ENCODE measurements at places on chromosomes 7 and 10.

DNA sequence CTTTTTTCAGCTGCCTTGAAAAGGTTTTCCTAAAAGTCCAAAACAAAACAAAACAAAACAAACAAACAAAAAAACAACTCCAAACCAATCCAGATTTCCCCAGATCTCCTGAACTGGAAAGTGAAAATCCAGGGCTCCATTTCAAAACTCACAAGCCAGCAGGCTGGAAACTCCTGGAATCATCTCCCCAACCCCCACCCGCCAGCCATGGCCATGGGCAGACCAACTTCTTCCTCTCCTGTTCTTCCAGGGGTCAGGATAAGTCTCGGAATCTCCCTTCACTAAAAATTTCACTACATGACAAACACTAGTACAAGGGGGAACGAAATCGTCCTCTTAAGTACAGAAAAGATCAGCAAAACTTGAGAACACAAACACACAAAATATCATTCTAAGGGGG is 40.4 kb downstream of the GNA12 start:
- DNase-seq, result no peak

DNA sequence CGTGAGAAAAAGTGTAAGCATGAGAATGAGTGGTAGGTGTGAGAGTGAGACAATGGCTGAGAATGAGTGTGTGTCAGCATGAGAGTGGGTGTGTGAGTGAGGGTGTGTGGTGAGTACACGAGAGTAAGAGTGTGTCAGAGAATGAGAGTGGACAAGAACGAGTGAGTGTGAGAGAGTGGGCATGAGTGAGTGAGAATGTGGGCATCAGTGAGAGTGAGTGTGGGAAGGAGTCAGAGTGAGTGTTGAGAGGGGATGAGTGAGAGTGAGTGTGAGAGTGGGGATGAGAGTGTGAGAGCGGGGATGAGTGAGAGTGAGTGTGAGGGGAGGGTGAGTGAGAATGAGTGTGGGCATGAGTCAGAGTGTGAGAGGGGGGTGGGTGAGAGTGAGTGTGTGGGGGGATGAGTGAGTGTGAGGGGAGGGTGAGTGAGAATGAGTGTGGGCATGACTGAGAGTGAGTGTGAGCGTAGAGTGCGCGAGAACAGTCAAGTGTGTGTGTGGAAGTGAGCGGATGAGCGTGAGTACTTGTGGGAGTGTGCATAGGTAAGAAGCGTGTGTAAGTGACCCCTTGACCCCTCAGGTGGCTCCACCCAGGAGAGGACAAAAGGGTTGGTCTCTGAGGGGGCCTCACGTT is 75.8 kb downstream of the GOLGA7B start:
- DNase-seq, result no peak

DNA sequence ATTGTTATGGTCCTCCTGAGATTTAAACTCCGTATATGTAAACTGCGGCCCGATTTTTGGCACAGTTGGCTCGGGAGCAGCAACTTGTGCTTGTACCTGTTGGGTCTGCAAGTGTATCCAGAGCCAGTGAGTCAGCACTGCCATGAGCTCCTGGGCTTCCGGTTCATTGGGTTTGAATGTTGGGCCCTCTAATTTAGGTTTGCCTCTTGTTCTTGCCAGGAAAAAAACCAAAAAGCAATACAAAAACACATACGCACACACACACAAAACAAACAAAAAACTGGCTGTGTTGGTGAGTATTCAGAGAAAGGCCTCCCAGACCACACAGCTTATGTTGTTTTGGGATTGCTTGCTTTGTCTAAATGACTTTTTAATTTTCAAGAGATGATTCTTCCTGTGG is 26.3 kb downstream of the SND1 start:
- no peak for DNase-seq

DNA sequence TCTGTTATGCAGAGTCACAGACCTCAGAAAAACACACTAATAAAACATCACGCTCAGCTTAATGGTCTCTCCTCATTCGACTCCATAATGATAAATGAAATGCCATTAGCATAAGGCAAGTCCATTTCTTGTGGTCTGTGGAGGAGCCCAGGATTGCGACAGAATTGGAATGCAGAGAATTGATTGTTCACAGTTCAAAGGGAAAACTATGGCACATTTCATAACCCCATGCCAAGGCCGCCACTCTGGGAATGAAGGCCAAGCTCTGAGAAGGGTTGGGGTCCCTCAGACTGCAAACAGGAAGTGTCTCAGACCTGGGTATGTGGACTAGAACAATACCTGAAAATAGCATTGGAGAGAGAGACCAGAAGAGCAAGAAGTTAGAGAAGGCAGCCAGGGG is 398.9 kb downstream of the ADRA2A start:
- DNase-seq, result no peak

- no peak for DNase-seq
Measured at GRCh38 chr7:151809864-151810170, 67.1 kb downstream of the PRKAG2 start.

DNA sequence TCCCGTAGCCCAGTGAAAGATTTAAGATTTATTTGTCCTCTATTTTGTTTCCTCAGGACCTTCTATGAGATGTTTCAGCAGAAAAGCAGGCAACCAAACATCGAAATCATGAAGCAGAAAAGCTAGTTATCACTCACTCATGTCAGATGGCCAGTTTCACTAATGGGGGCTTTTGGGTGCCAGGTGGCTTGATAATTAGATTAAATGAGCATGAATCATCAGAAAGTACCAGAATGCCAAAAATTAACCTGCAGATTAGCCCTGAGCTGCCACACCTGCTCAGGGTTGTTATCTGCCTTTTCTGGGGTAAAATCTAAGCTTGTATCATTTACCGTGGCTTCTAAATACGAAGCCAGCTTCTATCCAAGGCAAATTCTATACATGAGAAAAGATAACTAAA is 1017.5 kb downstream of the XPNPEP1 start:
- no peak for DNase-seq

- no peak for DNase-seq
Measured at GRCh38 chr7:101740981-101741725, 76.3 kb upstream of the CUX1 start.

DNA sequence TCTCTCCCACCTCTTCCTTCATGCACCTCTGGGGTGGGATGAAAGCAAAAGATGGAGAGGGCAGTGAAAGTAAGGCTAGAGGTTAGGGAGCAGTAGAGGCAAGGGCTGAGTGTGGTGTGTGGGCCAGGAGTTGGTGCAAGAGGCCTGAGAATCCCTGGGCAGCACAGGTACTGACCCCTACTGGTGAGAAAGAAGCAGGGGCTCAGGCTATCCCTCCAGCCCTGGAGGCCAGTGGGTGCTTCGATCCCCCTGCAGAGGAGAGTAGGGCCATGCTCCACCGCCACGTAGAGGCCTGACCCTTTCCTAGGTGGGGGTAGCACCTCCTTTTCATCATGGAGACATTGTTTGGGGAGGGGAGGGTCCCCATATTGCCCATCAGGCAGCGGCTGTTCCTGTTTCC is 9.8 kb downstream of the CDHR1 start:
- DNase-seq, result no peak

DNA sequence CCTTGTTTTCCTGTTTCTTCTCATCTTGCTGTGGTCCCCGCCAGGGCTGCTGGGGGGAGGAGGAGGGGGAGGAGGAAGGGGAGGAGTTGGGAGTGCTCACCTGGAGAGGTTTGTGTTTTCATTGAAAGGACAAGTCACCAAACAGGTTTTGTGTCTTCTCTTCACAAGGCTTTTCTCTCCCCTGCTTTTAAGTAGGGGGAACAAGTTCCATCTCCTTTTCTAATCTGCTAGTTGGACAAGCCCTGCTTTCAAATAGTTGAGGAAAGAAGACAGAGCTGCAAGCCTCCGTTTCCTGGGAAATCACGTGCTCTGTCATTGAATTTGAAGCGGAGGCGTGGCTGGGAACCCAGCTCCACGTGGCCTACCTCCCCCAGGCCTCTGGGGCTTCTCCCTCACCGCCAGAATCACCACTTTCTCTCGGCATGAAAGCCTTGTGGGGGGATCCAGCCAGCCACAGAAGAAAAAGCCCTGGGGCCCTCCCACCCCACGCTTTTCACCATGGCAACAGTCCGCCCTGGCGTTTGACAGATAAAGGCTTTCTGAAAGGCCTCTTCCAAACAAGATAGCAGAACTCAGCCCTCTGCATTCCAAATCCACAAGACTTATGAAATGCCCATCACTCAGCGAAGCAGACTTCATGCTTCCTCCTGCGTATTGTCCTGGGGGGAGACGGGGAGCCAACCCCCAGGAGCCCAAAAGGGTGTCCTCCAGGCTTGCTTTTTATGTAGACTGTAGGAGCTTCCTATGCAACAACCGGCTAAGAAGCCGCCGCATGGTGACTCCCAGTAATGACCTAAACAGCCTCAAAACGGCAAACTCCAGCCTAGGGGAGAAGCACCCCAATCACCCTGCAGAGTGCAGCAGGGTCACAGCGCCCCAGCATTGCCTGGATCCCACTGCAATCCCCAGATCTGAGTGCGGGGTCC is 51.7 kb downstream of the PROSER2 start:
- DNase-seq, result peak; percentile 55

GRCh38 chr10:121713486-121713885 is 115.2 kb upstream of the FGFR2 start:
- DNase-seq, result no peak

- DNase-seq, result no peak
Measured at GRCh38 chr7:116713918-116714317, 41.9 kb downstream of the MET start.

DNA sequence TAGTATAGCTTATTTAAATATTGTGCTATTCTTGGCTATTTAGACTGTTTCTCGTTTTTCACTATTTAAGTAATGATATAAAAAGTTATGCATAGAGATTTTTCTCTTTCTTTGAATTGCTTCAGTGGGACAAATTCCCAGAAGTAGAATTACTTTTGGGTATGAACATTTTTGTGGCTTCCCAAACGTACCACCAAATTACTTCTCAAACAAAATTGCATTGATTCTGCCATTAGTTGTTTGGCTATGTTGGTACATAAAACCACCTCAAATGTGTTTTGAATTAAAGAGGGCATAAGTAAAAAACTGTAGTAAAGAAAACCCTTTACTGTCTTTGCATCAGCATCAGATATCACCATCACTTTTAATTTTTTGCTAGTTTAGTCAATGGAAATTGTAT is 31.0 kb downstream of the AKR1B1 start:
- no peak for DNase-seq

DNA sequence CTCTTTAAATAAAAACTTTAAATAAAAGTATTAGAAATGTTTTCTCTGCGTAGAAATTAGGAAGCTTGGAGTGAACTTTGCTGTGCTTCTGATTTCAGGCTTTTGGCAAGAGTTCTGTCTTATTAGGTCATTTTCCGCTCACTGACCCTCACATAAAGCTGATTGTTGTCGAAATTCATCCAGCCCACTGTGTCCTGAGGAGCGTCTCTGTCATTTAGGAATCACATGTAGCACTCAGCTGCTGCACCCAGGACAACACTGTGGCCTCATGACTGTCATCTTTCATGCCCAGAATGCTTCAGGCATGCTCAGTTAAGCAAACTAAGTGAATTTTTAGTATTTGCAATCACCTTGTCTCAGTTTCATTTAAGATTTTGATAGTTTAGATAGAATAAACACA is 57.8 kb upstream of the MSRB2 start:
- no peak for DNase-seq

DNA sequence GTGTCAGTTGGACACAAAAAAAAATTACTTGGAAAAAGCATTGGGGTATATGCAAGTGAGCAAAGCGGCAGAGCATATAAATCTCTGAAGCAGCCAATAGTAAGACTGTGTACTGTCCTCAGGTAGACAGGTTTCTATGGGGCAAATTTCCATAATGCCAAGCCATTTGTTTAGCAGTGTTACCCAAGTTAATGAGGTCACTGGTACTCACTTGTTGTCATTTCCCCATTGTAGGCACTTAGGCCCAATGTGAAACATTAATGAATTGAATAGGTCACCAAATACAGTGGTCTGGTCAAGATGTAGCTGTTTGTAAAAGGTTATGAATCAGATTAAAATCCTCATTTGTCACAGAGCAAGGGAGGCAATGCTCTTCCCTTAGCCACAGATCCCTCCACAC is 27.5 kb downstream of the HOXA1 start:
- no peak for DNase-seq

DNA sequence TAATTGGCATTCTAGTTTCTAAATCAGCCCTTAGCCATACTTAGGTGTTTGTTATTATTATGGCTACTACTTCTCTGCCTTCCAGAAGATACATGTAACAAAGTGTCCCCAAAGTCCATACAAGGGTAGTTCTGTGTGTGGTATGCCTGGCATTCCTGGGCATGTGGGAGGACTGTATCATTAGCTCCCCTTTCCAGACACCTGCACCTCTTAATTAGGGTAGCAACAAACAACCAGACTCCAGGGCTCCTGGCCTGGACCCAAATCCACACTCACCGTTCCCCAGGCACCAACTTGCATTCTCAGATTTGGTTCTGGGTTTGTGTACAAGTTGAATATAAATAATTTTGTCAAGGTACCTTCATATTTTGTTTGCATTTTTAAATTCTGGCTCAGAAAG is 15.5 kb upstream of the CALD1 start:
- DNase-seq, result no peak

DNA sequence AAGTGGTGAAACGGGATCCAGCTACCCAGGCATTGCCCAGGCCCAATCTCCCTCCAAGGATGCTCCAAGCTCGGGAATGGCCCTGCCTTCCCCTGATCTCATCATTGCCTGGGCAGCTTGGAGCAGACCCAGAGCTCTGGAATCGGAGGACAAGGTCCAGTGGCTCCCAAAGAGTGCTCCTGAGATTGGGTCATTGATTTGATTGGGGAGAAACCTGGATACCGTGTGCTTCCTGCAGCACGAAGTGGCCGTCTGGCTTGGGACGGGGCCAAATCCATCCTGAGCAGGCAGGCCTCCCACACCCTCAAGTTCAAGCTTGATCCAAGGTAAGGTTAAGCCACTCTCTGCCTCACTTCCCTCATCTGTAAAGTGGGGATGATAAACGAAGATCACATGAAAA is 69.9 kb downstream of the OAT start:
- no peak for DNase-seq

GRCh38 chr10:96588616-96589419 is 2.0 kb upstream of the TM9SF3 start:
- no peak for DNase-seq

DNA sequence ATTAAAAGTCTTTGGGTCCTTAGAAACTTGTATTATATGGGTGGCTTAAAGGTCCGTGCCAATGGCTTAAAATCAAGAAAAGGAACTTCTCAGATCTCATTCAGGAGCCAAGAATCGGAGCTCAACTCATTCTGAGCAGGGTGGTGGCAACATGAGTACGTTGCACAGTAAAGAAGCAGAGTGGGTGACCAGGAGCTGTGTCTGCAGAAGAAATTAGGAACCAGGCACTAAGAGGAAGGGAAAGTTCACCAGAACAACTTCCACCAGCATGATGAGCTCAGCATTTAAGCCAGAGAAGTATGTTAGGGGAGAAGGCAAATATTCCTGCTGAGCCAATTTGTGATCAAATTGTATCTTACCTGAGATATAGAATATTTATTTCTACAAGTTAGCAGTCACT is 236.0 kb upstream of the NRP1 start:
- DNase-seq, result no peak

- no peak for DNase-seq
Measured at GRCh38 chr7:31058122-31058521, 6.0 kb downstream of the ADCYAP1R1 start.

DNA sequence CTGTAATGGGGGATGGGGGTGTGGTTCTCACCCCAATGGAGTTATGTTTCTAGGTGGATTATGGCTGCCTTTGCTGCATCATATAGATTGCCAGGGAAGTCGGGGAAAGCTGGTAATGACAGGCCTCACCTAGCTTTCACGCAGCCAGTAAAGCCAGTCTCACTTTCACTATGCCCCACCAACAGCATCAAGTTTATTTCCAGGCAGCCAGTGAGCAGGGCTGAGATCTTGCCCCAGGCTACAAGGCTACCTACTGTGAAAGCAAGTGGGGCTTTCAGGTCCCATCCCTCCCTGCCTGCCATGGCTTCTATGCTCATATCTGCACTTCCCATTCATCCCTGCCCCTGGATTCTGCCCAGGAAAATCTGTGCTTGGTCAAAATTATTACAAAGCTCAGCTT is 61.7 kb upstream of the NXPH1 start:
- no peak for DNase-seq
